Activated CD4-positive, alpha-beta T cell treated with anti-CD3 and anti-CD28 coated beads for 4 hours (primary cell): ENCODE measurements at places on chromosomes 6 and 20.

DNA sequence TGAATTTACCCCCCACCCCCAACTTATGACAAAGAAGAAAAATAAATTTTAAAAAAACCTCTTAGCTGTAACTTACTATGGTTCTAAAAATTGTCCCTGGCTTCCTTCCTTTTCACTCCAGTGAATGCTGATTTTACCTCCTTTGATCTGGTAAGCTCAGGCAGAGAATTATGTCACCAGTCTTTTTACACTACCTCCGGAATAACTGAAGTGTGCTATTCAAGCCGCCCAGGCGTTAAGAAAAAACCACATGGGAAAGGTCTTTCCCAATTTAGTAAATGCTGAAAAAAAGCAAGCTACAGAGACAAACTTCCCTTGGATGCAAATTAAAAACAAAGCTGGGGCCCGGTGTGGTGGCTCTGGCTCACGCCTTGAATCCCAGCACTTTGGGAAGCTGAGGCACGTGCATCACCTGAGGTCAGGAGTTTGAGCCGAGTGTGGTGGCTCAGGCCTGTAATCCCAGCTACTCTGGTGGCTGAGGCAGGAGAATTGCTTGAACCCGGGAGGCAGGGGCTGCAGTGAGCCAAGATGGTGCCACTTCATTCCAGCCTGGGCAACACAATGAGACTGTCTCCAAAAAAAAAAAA, 12.4 kb downstream of the SNX5 start:
- no peak for DNase-seq

DNA sequence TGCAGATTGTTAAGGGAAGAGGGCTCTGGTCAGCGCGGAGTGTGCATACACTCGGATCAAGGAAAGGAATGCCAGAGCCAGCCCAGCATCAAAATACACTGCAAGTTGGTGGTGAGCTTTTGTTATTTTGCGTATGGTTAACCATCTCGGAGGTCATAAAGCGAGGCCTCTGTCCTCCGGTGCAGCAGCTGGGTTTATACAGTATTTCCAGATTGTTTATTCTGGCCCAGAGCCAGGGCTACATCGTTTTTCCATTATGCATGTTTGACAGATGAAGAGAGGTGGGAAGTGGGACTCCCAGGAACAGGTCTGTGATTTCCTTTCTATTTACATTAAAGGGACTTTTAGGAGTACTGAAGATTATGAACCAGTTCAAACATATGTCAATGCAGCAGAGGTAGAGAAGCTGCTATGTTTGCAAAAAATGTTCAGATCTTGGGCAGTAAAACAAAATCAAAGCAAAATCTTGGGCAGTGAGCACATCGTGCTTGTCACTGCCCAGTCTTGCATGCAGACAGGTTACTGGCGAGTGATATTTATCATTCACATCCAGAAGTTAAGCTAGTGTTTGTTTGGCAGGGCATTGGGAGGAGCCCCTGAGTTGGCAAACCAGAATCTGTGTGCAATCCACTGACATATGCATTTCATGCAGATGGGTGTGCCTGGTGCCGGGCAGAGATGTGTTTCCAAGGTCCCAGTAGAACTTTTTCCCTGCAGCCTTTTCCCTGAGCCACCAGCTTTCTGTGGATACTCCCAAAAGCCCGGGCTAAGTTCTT, 256.3 kb upstream of the TAB2 start:
- DNase-seq, result no peak

GRCh38 chr6:162371121-162371520, 356.4 kb downstream of the PRKN start:
- DNase-seq, result no peak

- no peak for DNase-seq
Observed at GRCh38 chr6:111738631-111739030, 133.0 kb upstream of the TRAF3IP2 start.

GRCh38 chr6:26183581-26184366, 96.5 kb downstream of the HFE start:
- peak; percentile 41 for DNase-seq

DNA sequence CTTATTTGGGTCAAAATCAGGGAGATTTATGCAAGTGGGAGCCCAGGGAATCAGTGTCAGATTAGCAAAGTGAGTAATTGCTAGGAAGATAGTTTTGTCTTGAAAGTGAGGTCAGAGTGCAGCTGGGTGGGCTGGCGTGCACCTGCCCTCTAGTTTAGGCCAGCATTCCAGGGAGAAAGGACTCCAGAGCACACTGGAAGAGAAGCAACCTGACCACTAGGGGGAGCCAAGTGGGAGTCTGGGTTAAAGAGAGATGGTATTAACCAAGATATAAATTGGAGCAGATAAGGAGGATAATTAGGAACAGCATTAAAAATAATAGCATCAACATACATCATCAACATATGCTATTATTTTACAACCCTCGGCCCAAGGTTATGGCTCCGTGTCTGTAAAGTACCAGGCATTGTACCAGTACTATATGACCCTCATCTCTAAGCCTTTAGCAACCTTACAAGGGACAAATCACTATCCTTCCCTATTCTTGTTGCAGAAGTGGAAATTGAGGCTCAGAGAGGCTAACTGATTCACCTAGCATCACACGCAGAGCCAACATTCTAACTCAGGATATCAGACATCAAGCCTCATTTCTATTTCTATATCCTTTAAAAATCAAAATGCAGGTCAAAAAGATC, 57.8 kb downstream of the SLC2A10 start:
- peak; percentile 10 for DNase-seq

DNA sequence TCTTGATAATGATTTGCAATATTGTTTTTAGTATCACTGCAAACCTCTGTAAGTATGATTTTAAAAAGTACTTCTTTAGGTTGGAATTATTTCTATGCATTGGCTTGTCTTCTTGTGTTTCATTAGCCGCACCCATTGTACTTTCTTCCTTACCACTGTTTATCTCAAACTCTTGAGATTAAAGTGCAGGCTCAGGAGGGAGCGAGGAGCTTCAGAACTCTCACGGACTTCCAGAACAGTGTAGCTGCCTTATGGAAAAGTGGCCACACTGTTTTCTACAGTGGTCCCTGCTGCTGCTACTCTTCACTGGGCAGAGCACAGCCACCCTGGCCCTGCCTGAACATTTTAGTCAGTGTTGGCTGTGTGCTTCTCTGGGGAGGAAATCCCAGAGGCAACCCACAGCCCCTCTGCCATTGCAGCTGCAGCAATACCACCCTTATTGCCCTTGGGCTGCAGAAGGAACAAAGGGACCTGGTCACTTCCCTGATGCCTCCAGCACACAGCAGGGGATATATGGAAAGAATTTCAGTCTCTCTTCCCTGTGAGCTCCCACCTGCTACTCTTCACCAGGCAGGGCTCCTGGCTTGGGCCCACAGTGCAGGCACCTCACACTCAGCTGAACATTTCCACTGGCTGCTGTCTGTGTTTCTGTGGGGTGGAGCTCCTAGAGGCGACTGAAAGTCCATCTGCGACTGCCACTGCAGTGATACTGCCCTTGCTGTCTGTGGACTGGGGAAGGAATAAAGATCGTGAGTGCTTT, 91.7 kb upstream of the MAP3K4 start:
- no peak for DNase-seq

DNA sequence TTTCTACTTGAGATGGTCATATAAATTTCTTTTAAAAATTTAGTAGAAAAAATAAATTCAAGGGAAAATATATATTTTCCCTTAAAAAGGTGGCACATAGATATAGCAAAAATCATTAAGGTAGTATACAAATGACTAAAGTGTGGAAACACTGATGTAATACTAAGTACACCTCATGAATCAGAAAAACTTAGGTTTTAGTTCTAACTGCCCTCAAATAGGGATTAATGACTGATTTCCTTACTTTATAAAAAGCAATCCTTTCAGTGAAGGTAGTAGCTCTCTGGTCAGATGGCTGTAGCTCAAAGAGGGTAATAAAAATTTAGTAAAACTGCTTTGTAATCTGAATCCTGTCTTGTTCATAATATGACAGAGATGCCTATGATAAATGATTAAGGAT, 63.5 kb downstream of the FYN start:
- no peak for DNase-seq

- DNase-seq, result no peak
Observed at GRCh38 chr20:23305098-23305497, 45.5 kb upstream of the NXT1 start.

GRCh38 chr6:145025488-145025887, 709.8 kb downstream of the EPM2A start:
- DNase-seq, result no peak

DNA sequence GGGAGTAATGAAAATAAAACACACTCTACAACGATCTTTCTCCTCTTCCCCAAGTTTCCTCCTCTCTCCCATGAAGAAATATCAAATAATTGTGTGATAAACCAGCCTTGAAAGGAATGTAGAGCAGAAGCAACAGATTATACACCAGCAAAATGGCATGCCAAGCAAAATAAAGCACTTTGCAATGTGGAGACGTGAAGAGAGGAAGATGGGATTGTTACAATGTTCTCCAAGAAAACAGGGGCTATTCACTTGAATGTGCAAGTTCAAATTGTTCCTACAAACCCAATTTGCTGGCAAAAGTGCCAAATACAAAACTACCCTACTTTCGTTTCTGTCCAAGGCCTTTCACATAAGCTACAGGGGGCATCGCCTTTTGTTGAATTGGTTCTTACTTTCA, 185.1 kb downstream of the PDE7B start:
- DNase-seq, result no peak

- no peak for DNase-seq
Observed at GRCh38 chr6:13277231-13277630, 51.1 kb downstream of the TBC1D7 start.
